HepG2 (cell line): ENCODE measurements at places on chromosomes 5 and 9. TPM values are rescaled to one million over a fixed set of nuclear protein-coding genes. Genes with fewer than 3 reads are reported as not detected.

DNA sequence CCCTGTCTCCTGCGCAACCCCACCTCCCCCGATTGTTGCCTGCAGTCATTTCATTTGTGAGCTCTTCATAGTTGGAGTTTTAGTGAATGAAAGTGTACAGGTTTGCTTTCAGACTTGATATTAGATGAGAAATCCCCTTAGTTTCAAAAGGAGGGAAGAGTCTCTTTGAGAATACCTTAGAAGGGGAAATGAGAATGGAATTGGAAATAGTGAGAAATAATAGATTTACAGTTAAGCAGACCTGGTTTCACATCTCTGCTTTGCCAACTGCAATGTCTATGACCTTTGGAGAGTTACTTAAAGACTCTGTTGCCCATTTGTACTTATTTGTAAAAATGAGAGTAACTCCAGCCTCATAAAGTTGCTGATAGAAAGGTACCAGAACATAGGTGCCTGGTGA, 120.4 kb downstream of the ZNF462 start:
- DNase-seq = no peak

GRCh38 chr5:373710-374602, 52.4 kb downstream of the AHRR start:
- DNase-seq = no peak

DNA sequence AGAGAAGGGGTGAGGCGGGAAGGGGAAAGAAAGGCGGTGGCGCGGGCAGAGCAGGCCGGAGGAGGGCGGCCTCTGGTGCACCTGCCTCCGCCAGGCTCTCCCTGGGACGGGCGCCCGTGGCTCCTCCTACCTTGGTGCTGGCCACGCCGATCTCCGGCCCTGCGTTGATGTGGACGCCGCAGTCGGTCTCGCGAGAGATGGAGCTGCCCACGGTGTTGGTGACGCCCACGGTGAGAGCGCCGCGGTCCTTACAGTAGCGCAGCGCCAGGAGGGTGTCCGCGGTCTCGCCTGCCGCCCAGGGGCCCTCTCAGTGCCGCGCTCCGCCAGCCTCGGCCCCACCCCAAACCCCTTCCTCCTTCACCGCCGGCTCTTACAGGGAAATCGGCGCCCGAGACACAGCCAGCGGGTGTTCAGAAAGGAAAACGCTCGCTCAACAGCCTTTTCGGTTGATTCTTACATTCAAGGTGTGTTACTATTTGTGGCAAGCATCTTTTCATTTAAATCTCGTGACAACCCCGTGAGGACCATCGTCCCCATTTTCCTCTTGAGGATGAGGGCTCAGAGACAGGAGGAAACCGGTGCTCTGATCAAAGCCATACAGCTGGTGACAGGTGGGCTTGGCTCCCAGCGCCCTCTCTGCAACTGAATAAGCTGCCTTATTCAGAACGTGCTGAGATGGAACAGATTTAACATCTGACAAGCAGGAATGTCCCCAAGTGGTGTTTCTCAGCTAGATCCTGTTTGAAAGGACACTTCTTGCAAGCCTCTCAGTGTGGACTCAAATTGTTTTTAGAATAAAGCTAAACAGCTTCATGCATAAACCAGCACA, 22.0 kb upstream of the MAPK9 start:
- DNase-seq = peak; percentile 70

Gene OR1Q1
- total RNA-seq = not detected in 2 replicates

DNA sequence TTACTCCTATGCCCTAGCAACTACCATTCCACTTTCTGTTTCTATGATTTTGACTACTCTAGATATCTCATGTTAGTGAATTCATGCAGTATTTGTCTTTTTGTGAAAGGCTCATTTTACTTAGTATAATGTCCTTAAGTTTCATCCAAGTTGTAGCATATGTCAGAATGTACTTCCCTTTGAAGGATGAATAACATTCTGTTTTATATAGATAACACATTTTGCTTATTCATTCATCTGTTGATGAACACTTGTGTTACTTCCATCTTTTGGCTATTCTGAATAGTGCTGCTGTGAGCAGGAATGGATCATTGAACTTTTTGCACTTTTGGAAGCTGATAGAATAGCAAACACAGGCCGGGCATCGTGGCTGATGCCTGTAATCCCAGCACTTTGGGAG, 140.2 kb upstream of the MYO10 start:
- no peak for DNase-seq

DNA sequence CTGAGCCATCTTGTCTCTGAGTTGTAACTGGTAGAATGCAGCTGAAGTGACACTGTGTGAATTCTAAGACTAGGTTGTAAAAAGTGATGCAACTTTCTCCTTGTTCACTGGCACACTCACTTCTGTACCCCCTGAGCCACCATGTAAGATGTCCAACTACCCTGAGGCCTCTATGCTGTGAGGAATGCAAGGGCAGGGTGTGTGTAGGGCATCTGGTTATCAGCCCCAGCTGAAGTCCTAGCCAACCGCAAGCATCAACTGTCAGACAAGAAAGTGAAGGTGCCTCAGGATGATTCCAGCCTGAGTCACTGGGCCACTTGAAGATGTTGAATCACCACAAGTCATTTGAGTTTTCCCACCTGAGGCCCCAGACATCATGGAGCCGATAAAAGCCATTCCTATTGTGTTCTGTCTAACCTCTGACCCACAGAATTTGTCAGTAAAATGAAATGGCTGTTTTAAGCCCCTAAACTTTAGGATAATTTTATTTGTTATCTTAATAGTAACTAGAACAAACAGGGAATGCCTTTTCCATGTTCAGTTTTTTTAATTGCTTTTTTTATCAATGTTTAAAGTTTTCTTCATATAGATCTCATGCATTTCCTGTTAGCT, 18.7 kb upstream of the RHOBTB3 start:
- DNase-seq = no peak

Gene PTGES
- total RNA-seq = 0.07 TPM in 1 of 2 replicates, not detected in the other

GRCh38 chr5:195401-196160, 4.3 kb downstream of the LRRC14B start:
- DNase-seq = no peak
